ENCODE measurements at places on chromosomes 13 and 19.

DNA sequence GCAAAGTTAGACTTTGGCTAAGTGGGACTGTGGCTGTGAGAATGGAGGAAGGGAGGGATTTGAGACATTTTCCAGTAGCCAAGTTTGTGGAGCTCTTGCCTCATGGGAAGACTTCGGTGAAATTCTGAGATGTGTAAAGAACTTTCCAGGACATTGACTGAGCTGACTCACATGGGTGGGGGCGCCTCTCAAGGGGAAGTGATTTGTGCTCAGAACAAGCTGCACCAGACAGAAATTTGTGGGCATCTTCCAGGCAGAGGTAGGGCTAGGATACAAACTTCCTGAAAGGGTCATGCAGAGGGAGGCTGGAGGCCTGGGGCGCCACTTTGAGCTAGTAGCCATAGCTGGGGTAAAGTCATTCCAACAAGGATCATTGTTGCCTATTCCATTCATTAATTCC lies 9.8 kb upstream of the SIGLEC10 start:
- DNase-seq, result no peak

- no peak for DNase-seq
Measured at GRCh38 chr19:48798937-48799336, 11.9 kb downstream of the BCAT2 start.

DNA sequence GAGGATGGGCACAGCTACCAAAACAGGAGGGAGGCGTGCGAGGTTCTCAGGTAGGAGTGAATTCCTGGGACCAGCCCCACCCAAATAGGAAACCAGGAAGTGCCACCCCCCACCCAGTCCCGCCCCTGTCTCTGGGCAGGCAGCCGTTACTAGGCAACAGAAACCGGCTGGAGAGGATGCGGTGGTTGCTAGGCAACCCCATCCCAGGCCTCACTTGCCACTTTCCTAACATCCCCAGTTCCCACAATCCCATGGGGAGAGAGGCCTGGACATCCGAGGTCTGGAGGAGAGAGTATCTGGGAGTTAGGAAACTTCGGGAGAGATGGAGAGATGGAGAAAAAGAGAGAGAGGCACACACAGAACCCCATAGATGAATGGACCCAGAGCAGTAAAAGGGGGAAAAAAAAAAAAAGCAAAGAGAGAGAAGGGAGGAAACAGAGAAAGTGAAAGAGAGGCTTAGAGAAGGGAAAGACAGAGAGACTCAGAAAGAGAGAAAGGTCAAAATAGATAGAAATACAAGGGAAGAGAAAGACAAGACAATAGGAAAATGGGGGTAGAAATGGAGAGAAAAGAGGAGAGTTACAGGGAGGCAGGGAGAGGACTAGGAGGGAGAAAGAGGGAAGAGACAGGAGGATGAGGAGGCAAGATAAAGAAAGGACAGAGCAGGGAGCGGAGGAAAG lies 3.8 kb downstream of the GRIK5 start:
- peak; percentile 50 for DNase-seq

GRCh38 chr19:3404324-3405260 lies 38.2 kb downstream of the NFIC start:
- peak; percentile 93 for DNase-seq

DNA sequence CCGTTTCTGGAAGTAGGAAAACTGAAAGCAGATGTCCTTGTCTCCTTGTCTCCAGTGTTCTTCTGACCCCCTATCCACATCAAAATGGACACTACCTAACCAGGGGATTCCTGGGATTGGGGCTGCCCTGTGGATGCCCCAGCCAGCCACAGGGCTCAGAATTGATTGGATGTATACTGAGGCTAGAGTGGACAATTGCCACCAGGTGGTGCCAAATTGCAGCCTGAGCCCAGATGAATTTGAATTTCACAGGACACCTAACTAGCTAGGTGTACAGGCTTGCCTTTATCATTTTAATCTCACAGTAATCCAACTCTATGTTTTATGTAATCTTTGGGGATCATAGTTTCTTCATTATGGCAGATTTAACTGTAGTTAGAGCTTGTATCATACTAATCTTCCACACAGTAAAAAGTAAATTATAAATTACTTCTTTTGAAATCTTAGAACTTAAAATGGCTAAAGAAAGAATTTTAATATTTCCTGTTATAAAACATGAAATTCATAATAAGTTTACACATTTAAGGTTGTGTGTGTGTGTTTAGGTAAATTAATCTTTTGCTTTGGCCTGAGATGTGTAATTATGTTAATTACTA lies 58.0 kb downstream of the PIBF1 start:
- peak; percentile 56 for DNase-seq

- no peak for DNase-seq
Measured at GRCh38 chr13:60369242-60369641, 27.8 kb upstream of the TDRD3 start.

DNA sequence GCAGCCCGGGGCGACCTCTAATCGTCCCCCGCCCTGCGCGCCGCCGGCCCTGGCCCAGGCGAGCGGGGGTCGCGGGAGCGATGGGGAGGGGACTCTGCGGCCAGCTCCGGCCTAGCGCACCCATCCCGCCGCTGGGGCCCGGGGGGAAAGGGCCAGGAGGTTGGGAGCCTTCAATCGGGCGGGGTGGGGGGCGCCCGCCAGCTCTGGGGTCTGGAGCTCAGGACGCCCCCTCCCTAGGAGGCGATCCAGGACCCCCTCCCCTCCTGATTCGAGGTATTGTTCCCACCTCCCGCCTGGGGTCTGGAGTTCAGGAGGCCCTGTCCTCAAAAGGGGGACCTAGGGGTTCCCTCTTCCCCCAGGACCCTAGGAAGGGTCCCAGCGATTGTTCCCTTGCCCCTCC lies 430 bp downstream of the ZNF358 start:
- peak; percentile 53 for DNase-seq

- no peak for DNase-seq
Measured at GRCh38 chr13:71149046-71149445, 718.0 kb downstream of the DACH1 start.

- DNase-seq, result peak; percentile 63
Measured at GRCh38 chr19:44552324-44552723, 22.8 kb upstream of the CEACAM20 start.

GRCh38 chr13:84127597-84128128 lies 245.4 kb upstream of the SLITRK1 start:
- no peak for DNase-seq

DNA sequence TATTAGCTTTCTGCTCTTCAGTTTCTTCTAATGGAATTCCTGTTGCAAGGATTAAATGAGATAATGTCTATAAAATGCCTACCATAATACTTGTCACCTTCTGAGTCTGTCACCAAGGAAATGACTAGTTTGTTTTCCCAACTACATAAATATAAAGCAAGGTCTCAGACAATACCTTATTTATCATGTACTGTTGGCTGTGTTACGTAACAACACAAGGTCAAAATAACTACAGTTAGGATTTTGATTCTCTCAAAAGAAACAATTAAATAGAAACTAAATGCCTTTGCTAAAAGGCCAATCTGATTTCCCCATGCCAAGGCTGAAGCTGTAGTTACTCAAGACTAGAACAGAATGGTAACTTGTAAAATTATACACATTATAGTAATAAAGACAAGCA lies 134.5 kb downstream of the PCDH9 start:
- DNase-seq, result no peak

- no peak for DNase-seq
Measured at GRCh38 chr19:33954686-33955085, 158.0 kb downstream of the KCTD15 start.

DNA sequence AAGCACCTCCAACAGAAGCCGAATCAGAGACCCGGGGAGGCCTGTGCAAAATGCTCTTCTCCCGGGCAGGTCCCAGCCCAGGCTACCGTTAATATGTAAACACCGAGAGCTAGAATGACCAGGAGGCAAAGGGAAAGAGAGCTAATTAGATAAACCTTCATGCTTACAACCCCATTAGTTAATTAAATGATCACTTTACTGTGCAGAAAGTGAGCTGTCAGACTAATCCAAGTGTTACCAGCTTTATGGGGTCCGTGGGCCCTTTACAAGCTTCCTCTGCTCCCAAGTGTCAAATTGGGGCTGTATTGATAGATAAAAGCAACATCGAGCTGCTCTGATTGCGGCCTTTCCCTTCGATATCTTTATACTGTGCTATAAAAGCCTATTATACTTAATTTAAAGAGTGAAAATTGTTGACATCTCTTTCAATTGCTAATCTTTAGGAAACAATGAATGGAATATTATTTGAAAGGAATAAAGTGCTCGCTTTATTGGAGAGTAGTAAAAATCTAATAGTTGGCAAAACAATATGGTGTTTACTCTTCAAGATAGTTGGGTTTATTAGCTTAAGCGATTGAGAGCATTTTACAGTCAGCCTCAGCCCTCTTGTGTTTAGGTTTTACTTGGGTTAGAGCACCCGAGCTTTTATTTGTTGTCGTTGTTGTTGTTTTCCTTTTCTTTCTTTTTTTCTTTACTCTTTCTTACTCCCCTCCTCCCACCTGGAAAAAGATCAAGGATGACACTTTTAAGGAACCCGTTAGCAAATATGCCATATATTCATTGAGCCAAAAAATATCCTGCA lies 189.3 kb upstream of the GPR12 start:
- no peak for DNase-seq

GRCh38 chr19:46958532-46958931 lies 61.1 kb upstream of the NPAS1 start:
- DNase-seq, result no peak

DNA sequence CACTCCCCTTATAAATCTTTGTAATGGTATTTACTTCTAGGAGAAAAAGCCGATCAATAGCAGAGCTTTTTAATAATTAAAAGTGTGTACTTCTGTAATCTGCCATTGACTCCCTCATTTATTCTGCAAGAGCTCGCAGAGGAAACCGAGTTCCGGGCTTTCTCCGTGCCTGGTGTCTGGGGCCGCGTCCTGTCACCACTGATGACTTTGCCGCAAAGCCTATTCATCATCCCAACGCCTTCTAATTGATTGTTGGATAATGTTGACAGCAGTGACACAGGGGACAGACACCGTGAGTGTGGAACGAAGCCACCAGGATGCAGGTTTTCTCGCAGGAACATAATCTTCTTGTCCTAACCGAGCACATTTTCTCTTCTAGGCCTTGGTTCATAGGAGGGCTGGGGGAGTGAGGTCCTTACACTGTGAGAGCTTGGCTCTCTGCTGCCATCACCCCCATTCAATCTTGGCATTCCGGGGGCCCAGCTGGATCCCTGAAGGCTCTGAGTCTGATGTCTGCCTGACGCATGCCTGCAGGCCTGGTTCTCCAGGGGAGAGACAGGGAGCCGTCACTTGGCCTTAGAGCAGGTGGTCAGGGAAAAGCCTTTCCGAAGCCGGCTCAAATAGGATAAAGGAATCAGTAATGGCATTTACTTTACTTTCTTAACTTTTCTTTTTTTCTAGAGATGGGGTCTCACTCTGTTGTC lies 110.3 kb downstream of the KDM4B start:
- DNase-seq, result no peak

DNA sequence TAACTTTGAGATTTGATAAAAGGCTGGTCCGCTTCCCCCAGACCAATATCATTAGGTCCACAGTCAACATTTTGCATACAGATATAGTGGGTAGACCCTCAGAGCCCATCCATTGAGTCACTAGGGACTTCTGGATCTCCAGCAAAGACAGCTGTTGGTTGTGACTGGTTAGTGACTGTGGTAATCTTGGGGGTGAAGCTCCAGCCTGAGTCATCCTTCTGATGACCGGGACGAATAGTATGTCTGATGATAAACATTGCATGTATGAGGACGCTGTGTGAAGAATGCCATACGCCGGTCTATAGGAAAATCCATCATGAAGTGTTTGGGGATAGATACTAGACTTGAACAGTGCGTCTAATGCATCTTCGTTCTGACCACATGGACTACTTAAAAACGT lies 307.0 kb downstream of the UQCRFS1 start:
- peak; percentile 74 for DNase-seq

DNA sequence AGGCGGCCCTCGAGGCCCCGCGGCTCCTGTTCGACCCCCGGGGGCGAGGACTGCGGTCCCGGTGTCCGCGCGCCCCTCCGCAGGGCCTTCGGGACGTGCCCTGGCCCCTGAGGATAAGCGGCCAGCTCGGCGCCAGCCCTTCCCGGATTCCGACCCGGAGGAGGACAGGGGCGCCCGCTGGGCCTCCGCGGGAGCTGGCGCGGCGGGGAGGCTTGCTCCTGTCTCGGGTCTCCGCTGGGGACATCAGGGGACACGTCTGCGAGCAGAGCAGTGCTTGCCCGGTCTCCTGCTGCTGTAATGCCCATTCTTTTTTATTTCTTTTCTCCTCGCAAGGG lies 829 bp downstream of the B3GLCT start:
- no peak for DNase-seq

GRCh38 chr13:71789693-71790329 lies 77.2 kb downstream of the DACH1 start:
- no peak for DNase-seq

GRCh38 chr13:27194895-27195764 lies 23.5 kb upstream of the USP12 start:
- DNase-seq, result peak; percentile 73

DNA sequence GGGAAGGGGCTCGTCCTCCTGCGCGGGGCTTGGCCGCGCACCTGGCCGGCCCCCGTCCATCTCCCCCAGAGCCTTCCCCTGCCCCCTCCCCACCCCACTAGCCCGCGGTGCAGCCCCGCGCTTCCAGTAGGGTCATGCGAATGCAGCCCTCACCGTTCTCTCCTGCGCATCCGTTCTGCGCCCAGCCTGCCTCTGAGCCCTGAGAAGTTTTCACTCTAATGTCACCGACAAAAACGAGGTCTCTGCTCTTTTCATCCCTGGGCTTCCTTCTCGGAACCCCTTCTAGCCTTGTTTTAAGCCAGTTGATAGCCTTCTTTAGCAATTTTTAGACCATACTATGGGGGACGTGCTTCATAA lies 97.4 kb downstream of the ATP8A2 start:
- no peak for DNase-seq

DNA sequence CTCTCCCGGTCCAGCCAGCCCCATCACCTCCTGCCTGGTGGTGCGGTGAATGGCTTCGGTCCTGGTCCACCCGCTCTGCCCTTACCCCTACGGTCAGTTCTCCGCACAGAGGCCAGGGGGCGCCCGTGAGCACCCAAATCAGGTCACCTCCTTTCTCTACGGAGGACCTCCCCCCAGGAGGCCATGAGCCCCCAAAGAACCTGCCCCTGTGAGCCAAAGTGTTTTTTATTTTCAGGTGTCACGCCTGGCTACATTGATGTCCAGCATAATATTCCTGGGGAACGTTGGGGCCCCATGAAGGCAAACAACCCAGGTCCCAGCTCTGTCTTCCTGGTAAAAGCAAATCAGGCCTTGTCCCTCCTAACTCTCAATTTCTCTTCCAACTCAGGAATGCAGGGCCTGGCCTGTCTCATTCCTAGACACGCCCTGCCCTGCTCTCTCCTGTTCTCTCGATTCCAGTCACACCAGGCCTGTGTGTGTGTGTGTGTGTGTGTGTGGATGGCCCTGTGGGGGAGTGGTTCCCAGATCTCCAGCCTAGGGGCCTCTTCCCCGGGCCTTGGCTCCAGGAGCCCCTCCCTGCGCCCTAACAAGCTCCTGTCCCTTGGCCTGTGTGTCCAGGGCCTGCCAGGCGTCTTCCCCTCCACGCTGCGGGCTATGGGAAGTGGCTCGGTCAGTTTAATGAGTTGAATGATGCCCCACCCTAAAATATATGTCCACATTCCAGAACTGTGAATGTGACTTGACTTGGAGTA lies 9.7 kb upstream of the GIPC1 start:
- no peak for DNase-seq

GRCh38 chr13:105116966-105117365 lies 1418.5 kb downstream of the EFNB2 start:
- DNase-seq, result no peak
